Astrocyte (in vitro differentiated cells and primary cell): ENCODE measurements at places on chromosomes 2 and 18. TPM values are rescaled to one million over a fixed set of nuclear protein-coding genes. Genes with fewer than 3 reads are reported as not detected.

- DNase-seq, result no peak
These were observed 56.8 kb downstream of the SP110 start for GRCh38 chr2:230162981-230163380.

- no peak for DNase-seq
These were observed 61.6 kb downstream of the RTN4 start for GRCh38 chr2:54988612-54989011.

- DNase-seq, result peak; percentile 61
These were observed 13.3 kb upstream of the LCLAT1 start for GRCh38 chr2:30433541-30434299.

- DNase-seq, result no peak
These were observed 130.6 kb upstream of the MC4R start for GRCh38 chr18:60503199-60503598.

- no peak for DNase-seq
These were observed 27.2 kb downstream of the SIGLEC15 start for GRCh38 chr18:45852631-45853030.

- DNase-seq, result peak; percentile 20
These were observed 197.9 kb downstream of the DSEL start for GRCh38 chr18:67318651-67319050.

DNA sequence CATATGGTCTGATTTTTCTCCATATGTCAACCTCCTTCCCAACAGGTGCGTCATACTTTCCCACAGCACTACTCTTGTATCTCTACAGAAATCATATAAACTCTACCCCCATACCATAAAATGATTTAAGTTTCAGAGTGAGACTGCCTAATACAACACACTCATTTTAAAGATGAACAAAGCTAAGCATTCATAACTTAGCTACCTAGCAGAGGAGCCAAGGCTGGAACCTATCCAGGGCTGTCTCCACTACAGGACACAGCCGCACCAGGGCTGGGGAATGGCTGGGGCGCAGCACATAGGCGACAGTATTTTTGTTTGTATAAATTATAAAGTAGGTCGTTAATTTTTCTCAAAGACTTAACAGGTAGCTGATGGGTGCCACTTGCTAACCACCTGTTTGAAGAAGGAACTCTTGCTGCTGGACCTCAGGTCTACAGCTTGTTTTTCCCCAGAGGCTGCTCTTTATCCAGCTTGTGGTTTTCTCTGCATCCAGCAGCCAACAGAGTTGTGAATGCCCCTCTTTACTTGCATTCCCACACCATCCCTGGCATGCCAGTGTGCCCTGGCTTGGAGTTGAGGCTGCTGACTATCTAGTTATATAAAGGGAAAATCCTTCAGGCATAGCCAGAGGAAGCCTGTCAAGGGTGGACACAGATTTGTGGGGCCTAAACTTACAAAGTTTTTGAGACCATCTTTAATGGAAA is 62.0 kb downstream of the HNRNPLL start:
- no peak for DNase-seq

DNA sequence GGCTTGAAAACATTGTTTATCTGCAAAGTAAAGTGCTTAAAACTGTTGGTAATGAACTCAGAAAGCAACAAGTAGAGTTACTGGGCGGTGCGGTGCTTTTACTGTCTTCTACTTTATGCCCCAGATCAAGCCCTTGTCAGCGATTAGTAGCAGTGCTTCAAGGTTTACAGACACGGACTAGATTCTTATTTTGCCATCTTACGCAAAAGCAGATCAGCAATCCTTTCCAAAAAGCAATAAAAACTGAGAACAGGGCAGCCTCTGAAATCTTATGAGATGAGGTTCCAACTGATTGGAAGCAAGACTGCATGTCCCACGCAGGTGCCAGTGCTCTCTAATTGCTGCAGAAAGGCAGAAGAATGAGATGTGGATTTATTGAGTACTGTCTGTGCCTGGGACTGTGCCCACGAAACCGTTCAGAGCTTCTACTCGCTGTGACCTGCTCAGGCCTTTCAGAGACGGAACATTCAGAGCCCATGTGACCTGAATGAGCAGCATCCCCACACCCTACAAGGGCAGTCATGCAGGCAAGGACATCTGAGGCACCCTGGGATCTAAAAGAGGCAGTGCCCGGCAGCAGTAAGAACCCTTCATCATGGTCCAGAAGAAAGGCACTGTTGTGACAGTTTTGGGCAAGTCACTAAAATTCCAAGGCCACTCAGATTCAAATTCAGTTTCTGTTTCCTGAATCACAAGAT is 15.7 kb downstream of the COL4A3 start:
- no peak for DNase-seq

- DNase-seq, result peak; percentile 98
These were observed 85.3 kb downstream of the CDC42EP3 start for GRCh38 chr2:37585982-37586621.

DNA sequence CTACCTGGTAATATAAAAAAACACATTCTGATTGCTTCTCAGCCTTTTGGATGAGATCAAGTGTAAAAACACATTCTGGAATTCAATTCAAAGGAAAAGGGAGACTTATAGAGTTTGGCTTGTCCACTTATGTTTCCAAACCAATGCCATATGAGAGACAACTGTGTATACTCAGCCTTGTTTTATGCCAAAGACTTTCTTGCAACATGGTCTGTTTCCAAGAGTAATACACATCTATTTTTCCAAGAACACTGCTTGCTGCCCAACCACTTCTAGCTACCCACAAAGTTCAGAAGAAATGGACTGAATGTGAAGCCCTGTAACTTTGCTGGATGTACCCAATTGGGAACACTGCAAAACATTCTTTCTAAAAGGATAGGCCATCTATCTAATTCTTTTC is 48.0 kb upstream of the GRB14 start:
- no peak for DNase-seq

GRCh38 chr2:98009887-98010760 is 14.4 kb upstream of the TMEM131 start:
- DNase-seq, result no peak

- DNase-seq, result no peak
These were observed 373.8 kb downstream of the EPHA4 start for GRCh38 chr2:221198309-221198708.

- DNase-seq, result no peak
These were observed 996 bp downstream of the TGFBRAP1 start for GRCh38 chr2:105328281-105329196.

GRCh38 chr2:147623328-147623727 is 221.5 kb upstream of the ACVR2A start:
- no peak for DNase-seq

DNA sequence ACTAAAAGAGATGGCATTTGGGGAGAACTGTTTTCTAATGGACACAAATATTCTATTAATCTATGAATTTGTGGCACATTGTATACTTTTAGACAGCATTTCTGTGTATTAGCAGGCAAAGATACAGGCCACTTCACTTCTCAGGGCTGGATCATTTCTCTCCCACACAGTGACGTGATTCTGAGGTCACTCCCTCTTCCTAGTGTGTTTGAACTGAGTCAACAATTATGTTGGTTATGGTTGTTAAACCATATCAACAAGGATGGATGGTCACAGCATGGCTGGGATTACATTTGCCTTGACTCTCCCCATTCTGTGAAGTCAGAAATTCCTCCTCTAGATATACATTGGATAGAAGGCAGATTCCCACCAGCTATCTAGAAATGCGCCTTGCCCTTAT is 11.6 kb downstream of the NOSTRIN start:
- DNase-seq, result peak; percentile 42

- DNase-seq, result peak; percentile 86
These were observed 6.1 kb upstream of the LBH start for GRCh38 chr2:30225131-30225762.

DNA sequence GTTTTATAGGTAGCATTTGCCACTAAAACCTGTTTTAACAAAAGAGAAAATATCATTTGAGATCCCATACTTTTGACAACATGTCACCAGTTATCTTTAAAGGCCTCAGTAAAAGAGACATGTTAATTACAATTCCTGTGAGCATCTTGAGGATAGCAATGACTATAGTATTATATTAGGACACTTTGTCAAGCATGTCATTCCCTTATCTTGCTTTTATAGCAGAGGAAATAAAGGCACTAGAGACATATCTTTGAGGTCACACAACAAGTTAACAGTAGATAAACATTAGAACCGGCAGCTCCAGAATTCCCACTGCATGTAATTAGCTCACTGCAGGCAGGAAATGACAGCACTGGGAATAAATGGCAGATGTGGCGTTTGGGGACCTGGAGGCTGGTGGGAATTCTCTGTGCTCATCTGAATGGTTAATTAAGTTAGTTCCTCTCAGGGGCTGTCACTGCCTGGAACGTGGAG is 25.9 kb downstream of the LYPD6B start:
- no peak for DNase-seq

DNA sequence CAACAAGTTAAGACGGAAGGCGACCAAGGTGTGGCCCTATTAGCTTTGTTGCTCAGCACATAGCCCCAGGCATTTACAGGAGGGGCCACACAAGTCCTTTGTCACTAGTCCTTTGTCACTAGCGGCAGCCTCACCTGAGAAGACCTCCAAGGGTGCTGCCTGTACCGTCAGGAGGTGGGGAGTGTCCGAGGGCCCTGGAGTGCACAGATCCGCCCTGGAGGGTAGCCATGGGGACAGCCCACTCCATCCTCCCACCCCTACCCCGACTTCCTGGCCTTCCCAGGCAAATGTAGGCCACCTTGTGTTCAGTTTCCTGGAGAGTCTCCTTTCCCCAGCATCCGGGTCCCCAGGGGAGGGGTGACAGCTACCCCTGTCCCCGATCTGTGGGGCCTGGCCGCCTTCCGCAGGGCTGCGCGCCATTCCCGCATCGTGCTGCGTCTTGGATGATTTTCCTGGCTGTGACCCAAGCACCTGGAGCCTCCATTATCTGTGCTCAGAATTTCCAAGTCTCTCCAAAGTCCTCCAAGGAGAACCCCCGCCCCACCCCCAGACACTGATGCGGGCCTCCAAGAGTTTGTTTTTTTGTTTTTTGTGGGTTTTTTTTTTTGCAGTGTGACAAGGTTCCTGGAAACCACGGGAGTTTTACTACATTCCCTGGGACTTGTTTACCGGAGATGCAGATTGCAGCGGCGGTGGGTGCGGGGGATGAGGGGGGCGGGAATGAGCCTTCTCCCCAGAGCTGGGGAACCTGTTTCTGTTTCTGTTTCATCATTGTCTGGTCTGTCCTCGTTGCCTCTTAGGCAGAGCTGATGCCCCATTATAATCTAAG is 28.6 kb downstream of the TEX44 start:
- no peak for DNase-seq

DNA sequence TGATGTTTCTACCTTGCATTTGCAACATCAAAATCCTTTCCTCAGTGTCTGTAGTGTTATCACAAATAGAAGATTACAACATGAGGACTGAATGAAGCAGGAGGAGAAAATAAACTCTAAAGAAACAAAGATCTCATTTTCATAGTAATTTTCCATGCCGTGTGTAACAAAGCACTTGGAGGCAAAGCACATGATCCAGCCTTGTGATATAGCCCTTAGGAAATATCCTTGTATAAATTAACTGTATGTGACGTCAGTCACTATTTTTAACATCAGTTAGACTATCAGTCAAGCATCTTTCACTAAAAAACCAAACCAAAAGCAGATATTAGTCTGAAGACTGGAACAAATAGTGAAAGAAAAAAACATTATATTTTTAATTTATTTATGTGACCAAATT is 492.1 kb upstream of the CNTNAP5 start:
- DNase-seq, result no peak

DNA sequence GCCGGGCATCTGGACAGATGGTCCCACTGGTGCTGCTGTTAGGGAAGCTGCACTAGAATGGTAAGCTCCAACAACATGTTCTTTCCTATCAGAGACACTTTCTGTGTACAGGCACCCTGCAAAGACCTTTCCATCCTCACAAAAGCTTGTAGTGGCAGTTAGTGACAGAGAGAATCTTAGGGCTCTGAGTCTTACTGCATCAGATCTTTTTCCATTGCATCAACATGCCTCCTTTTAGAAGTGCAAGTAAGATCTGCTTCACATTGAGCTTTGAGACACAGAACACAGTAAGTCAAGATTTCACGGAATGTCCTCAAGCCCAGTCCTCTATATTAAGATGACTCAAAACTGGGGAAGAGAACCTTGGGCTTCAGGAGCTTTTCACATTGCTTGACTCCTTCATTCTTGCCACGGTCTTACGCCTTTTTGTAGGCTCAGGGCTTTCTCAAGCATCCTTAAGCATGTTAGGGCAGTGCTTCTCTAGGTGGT is 52.6 kb downstream of the ARL4C start:
- no peak for DNase-seq

DNA sequence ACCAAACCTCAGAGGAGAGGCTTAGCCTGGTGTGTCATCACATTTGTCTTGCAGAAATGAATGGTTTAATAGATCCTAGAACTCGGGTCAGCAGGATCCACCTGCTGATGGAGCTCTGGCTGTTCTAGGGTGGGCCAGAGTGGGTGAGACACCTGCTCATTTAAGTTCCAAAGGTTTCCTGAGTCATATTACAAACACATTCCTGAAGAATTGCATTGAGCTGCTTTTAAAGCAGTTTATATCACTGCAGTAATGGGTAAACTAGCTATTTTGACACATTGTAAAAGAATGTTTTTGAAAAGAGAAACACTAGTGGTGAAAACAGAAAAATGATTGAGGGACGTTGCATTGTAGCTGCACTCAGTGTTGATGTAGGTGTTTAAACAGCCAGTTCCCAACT is 175.3 kb upstream of the TCF4 start:
- peak; percentile 87 for DNase-seq

GRCh38 chr2:150520033-150520432 is 32.6 kb upstream of the RND3 start:
- no peak for DNase-seq

DNA sequence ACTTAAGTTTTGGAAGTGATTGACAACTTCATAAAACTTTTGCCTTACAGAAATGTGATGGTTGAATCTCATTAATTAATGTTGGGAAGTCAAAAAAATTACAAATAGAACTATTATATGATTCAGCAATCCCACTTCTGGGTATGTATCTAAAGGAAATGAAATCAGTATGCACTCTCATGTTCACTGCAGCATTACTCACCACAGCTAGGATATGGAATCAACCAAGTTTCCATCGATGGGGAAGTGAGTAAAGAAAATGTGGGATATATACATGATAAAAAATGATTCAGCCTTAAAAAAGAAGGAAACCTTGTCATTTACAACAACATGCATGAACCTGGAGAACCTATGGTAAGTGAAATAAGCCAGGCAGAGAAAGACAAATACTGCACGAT is 112.4 kb upstream of the WDR75 start:
- peak; percentile 69 for DNase-seq

GRCh38 chr2:220966636-220967035 is 605.5 kb downstream of the EPHA4 start:
- DNase-seq, result peak; percentile 96

Gene ABCG8
- not detected in 2 replicates for total RNA-seq

Gene MAP2
- total RNA-seq, result 11.8 and 15.9 TPM in 2 replicates

Gene C2orf76
- total RNA-seq, result 8.1 and 9.2 TPM in 2 replicates

Gene ARHGAP28
- total RNA-seq, result 15.5 and 16.6 TPM in 2 replicates

Gene MZT2B
- 232 and 234 TPM in 2 replicates for total RNA-seq

Gene RNF144A
- total RNA-seq, result 2.9 and 4.9 TPM in 2 replicates

Gene POTEC
- not detected in 2 replicates for total RNA-seq

Gene ICA1L
- total RNA-seq, result 2.7 and 4.9 TPM in 2 replicates

Gene WDR33
- total RNA-seq, result 40.9 and 41.8 TPM in 2 replicates

Gene ZSWIM2
- not detected in 2 replicates for total RNA-seq

Gene RTP5
- not detected in 2 replicates for total RNA-seq
